8988T (cell line): ENCODE measurements at places on chromosomes 3 and 15.

DNA sequence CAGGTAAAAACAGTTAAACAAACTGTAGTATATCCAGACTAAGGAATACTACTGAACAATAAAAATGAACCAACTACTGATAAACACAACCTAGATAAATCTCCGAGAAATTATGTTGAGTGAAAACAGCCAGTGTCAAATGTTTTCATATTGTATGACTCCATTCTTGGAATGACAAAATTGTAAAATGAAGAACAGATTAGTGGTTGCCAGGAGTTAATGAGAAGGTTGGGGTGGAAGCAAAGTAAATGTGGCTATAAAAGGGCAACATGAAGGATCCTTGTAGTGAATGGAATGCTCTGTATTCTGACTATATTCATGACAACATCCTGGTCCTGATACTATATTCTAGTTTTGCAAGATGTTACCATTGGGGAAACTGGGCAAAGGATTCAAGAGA, 27.5 kb upstream of the ACKR4 start:
- DNase-seq, result no peak

DNA sequence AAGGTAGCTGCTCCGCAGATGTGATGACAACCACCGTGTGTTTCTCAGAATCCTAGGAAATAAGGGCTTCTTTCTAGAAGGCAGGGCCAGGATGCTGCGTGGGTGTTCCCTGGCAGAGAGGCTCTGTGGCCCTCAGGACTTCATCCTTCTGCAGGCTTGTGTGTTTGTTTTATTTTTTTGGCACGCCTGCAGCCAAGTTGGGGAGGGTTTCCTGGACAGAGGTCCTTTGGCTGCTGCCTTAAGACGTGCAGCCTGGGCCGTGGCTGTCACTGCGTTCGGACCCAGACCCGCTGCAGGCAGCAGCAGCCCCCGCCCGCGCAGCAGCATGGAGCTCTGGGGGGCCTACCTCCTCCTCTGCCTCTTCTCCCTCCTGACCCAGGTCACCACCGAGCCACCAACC, at the start of gene CLEC3B:
Gene CLEC3B (plus strand): TSS at position 266 of the 400 bp plus-strand sequence. CDS start 60 bp downstream, at position 326.
- no peak for DNase-seq

- DNase-seq, result no peak
These were observed 163.1 kb downstream of the FMN1 start for GRCh38 chr15:33031324-33031821.

DNA sequence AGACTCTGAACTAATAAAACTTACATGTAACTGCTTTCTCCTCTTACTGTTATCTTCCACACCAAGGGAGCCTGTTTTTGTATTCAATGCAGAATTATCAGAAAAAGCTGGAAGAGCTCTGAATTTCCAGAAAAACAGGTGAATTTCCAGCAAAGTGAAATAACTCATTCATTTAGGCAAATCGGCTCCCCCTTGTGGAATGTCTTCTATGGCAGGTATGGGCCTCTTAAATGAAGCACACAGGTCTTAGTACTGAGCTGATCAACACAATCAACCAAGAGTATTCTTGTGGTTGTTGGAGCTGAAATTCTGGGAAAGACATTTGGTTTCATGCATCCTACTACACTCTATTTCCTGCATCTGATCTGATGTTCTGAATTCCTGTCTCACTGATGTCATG, 31.0 kb upstream of the PTPRG start:
- no peak for DNase-seq

GRCh38 chr15:94451466-94451865, 220.1 kb downstream of the MCTP2 start:
- no peak for DNase-seq

GRCh38 chr3:152937234-152937633, 102.3 kb downstream of the P2RY1 start:
- no peak for DNase-seq

- no peak for DNase-seq
These were observed 140.9 kb upstream of the ROPN1 start for GRCh38 chr3:124132813-124133212.

DNA sequence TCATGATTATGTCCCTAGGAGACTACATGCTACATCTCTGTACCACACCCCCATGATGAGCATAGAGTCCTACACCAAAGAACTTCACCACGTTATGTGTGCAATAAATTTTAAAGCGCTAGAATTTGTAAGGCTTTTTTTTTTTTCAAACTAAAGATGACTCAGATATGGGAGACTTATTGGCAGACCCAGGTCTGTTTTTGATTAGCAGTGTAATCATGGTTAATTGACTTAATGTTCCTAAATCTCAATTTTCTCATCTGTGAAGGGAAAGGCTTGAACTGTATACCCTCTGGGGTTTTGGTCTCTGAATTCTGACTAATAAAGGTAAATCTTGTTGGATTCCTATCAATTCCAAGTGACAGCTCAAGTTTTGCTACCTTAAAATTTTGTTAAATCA, 26.4 kb downstream of the ABI3BP start:
- no peak for DNase-seq

- DNase-seq, result no peak
These were observed 6.2 kb upstream of the OCA2 start for GRCh38 chr15:28105224-28105791.

DNA sequence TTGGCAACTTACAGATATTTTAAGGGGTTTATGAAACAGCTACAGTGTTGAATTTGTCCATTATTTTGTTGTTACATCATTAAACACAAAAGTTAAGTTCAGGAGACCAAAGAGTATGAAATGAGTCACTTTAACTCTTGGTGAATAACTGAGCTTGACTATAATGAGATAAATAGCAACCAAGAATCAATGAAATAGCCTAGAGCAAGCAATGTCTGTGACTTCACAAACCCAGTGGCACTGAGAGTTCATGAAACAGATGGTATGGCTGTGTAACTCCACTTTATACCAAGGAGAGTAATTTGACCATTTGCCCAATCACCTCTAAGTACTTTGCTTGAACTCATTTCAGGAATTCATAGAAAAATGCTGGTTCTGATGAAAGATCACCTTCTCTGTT, 169.6 kb upstream of the GADL1 start:
- no peak for DNase-seq

DNA sequence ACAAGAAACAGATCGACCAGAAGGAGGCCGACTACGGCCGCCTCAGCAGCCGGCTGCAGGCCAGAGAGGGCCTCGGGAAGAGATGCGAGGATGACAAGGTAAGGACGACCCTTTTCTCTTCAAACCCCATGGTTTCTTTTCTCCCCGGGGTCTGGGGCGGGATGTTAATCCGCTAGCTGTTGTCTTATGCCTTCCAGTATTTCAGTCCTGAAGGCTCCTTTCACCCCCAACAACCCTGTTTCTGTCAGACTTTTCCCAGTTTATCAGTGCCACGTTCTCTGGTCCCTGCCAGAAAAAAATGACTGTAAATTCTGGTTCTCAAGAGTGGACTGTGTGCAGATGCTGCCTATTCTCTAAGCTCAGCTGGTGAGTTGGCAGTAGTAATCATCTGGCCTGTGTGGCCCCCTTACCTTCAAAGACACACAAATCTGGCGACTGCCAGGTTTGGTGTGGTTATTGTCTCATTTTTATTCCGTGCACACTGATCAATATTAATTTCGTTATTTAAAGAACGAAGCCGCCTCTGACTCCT, 806 bp downstream of the GOLM2 start:
- no peak for DNase-seq

DNA sequence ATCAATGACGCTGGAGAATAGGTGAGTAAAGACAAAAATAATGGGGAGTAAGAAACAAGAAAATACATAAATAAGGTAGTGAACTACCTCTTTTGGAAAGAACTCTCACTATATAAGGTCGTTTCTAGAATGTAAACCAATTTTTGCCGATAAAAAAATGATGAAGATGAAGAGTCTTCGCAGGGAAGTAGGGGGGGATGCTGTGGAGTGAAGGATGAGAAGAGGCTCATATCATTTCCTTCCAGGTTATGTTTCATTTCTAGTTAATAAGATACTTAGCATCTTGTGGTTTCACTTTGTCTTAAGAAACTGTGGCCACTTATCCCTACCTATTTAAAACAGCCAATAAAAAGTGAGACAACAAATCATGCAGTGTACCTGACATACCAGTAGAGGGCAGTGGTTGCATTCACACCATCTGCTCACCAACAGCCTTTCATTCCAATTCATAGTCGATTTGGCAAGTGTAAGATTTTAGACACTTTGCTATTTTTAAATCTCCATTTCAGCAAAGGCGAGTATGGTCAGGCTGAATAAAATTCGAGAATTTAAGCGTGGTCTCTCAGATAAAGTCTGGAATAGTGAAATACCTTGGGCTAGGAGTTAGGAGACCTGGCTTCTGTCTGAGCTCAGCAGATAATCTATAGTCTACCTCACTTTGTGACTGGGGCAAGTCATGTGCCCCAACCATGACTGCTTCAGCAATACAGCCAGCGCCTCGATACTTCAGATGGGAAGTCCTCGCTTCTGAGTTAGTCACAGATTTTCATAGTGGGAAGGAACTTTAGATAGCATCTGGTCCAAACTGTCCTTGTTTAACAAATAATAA, 28.9 kb upstream of the ICE2 start:
- DNase-seq, result no peak

GRCh38 chr3:122183893-122184590, 574 bp downstream of the CASR start:
- no peak for DNase-seq

- DNase-seq, result no peak
These were observed 30.2 kb upstream of the PARL start for GRCh38 chr3:183914856-183915255.

DNA sequence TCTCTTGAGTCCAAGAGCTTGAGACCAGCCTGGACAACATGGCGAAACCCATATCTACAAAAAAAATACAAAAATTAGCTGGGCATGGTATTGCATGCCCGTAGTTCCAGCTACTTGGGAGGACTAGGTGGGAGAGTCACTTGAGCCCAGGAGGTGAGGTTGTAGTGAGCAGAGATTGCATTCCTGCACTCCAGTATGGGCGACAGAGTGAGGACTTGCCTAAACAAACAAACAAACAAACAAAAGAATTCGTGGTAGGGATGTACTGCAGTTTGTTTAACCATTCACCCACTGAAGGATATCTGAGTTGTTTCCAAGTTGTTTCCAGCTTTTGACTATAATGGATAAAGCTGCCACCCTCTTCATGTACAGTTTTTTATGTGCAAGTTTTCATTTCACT, 7.5 kb upstream of the NMD3 start:
- no peak for DNase-seq
